ENCODE measurements at places on chromosomes 3 and 15.

DNA sequence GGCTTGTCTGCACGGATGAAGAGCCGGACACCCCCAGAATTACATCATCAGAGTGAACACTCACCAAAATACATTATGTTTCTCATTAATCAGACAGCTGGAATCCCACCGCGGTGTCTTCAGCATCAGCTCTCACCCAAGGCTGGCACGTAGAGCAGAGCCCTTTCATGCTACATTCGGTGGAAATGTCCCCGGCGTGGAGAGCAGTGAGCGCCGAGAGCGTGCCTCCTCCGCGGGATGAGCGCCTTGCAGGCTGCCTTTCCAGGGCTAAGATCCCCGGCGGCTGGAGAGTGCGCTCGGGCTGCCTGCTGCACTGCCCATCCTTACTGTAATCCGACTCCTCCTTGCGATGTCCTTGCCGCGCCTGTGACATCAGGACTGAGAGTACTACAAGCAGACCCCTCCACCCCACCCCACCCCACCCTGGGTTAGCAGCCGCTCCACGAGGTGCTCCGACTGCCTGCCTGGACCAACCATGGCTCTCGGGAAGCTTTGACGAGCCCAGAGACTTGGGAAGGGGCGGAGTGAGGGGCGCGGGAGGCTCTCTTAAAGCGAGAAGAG is at the start of gene ZNF385D:
TSS of gene ZNF385D (minus strand) at position 380 of the 561 bp plus-strand sequence. CDS start at position 86, 294 bp downstream.
- DNase-seq = no peak

DNA sequence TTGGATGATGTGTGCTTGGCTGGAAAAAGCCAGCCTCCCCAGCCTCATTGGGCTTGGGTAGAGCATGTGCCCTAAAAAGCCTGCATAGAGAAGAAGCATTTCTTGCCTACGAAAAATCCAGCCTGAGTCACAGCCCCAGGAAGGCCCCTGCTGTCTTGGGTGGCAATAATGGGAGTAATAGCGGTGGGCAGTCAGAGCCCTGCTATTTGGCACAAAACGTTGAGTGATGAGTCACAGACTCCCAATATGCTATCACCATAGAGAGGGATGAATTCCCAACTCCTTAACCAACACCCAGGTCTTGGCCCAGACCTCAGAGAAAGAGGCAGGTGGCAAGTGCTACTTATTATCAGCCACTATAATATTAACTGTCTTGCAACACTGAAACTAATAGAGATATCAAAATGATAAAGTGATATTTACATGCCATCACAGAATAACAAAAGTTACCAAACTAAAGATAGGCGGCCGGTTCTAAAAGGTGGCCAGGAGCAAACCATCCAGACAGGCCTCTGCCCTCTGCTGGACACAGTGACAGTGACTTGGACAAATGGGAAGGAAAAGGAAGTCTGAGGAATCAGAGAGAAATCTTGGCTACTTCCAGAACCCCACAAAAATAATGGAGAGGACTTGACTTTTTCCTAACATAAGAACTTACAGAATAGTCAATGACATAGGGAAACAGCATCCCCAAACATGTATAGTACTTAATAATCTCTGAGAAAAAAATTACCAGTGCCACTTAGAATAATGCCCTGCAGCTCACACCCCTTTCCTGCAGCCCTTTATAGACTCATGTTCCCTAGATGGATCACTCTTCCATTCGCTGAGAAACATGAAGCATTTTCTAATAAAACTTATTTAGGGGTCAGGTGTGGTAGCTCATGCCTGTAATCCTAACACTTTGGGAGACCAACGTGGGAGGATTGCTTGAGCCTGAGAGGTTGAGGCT is 51.9 kb upstream of the MUC13 start:
- peak; percentile 74 for DNase-seq

- no peak for DNase-seq
Observed at GRCh38 chr3:31550452-31551251, 17.9 kb downstream of the STT3B start.

DNA sequence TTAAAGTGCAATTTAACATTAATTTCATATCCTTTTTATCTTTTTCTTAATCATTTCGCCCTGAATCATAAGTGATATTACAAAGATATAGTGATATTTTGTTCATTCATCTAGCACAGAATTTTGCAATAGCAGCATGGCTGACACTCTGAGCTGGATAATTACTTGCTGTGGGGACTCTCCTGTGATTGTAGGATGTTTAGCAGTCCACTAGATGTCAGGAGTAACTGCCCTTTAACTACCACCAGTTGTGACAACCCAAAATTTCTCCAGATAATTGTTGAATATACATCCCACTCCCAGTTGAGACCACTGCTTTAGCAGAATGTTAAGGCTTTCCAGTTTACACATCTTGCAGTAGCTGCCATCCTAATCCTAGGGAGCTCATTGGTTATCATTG is 196.8 kb upstream of the MBNL1 start:
- peak; percentile 21 for DNase-seq

DNA sequence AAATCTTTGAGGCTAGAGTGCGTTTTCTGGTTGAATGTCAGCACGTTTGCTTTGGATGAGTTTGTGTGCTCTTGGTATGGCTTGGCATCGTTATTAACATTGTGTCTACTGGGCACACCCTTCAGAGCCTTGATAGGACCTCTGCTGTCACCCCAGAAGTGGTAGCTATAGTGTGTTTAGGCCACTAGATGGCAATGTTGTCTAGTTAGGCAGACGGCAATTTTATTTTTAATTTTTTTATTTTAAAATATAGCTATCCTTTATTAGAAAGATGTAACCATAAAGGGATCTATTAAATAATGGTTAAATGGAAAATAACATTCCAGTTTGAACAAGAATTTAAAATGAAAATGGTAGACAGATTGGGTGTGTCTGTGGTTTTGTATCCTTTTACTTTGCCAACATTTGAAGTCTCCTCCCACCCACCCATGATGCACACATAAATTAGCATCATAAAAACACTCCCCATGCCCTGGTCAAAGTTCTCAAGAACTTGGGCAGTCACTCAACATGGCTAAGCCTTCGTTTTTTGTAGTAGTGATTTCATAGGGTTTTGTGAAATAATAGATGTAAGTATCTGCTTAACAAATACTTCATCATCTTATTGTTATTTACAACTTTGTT is 200.7 kb downstream of the KCNH8 start:
- peak; percentile 2 for DNase-seq

DNA sequence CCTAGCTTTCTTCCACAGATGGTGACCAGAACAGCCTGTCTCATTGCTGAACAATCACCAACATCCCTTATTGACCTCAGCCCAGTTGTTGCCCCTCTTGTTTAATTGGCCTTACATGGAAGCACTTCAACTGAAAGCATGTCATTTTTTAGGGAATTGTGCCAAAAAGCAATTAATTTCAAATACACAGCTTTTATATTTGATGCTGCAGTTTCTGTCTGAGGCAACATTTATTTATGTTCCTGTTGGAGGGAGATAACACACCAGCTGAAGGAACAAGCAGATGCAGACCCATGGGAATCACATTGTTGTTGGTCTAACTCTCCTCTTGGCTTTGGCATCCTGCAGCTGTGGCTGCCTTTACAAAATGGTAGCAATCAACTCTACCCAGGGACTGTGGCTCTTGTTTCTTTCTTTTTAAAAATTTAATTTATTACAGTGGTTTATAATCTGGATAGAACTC is 498.1 kb upstream of the RGMA start:
- no peak for DNase-seq

DNA sequence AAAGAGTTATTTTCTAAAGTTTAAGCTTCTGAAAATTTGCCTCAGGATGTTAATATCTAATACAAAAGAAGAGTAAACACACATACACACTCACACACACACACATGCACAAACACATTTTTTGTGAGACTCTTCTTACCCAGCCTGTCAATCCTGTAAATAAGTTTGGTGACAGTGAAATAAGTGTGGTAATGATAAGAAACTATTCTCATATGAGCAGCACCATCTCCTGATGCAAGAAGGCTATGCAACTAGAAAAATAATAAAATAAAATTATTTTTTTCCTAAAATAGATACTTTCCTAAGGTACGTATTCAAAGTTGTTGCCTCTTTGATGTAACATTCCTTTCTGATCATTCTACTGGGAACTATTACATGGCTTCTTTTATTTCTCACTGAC is 155.1 kb downstream of the MECOM start:
- no peak for DNase-seq

GRCh38 chr3:184725176-184725719 is 13.4 kb upstream of the MAGEF1 start:
- no peak for DNase-seq

- DNase-seq = no peak
Observed at GRCh38 chr3:170563712-170564423, 22.0 kb downstream of the SLC7A14 start.

DNA sequence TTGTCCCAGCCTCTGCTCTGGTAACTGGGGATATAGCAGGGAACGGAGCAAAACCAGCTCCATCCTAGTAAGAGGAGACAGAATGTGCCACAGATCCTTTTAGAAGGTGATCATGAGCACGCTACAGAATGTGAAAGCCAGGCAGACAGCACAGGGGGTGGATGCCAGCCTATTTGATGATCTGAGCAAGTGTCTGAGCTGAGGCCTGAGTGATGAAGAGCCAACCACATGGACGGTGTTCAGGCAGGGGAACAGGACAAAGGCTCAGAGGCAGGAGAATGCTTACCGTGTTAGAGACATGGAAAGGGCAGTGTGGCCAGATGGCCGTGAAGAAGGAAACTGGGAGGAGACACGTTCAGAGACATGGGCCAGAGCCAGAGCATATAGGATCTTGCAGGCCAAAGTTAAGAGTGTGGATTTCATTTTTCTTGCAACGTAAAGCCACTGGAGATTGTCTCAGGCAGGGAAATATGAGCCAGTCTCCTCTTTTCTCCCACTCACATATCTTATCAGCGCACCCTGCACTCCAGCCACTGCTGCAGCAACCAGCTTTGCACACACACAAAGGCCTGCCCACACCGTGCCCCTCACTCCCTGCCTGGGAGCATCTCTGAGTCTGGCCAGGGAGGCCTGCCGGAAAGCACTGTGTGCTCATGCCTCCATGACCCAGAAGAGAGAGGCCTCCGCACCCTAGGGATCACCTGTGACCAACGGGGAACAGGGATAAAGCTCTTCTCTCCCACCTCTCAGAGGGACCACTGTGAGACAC is 20.1 kb downstream of the RAB43 start:
- no peak for DNase-seq

GRCh38 chr15:39589815-39590644 is 9.2 kb downstream of the THBS1 start:
- DNase-seq = no peak

GRCh38 chr3:190301591-190301990 is 20.7 kb downstream of the CLDN1 start:
- DNase-seq = no peak

DNA sequence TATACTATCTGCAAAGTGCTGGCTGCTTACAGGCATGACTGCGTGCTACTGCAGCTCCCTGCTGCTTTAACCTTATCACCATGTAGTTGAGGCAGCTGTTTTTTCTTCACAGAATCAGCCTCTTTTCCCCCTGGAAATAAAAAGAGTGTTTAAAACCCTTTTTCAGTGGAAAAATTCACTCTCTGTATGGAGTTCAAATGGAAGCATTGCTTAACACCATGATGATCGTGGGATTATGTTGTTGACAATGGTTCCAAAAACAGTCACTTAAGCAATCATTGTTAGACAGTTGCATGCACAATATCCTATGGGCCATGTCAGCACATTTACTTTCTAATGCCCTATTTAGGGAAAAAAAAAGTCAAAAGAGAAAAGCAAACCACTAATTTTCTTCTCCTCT is 536.4 kb downstream of the UNC13C start:
- DNase-seq = no peak

GRCh38 chr15:100515758-100516157 is 13.0 kb downstream of the CERS3 start:
- DNase-seq = no peak

- peak; percentile 70 for DNase-seq
Observed at GRCh38 chr15:62770752-62771151, 271.8 kb upstream of the TPM1 start.

DNA sequence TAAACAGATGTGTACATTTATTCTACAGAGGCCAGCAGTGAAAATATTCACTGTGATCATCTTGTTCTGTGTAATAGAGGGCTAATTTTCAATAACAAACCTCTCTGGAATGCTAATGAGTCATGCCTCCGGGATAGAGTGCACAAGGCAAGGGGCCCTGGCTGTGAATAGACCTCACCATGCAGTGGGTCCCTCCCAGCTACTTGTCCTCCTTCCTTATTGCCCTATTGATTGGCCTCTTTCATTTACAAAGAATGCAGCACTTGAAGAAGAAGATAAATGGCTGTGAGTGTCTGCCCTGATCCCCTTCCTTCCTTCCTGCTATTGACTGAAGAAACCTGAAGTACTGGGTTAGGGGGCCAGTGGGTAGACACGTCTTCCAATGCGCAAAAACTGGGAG is 436.3 kb downstream of the WDR72 start:
- DNase-seq = no peak

DNA sequence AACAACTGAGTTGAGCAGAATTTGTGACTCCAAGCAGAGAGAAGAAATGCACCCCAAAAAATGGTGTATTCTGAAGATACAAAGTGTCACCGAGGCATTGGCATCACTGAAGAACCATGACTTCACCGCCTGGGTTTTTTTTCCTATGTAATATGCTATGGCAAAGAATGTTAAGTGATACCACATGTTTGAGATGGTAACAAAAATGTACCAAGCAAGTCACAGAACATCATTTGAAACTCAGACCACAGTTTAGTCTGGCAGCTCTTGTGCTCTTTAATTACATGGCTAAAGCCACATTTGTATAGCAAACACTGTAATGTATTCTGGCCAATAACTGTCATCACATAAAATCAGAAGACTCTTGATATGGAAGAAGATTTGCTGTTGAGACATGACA is 323.5 kb downstream of the ULK4 start:
- no peak for DNase-seq

GRCh38 chr3:127389913-127390312 is 102.1 kb upstream of the PRR20G start:
- DNase-seq = no peak

- no peak for DNase-seq
Observed at GRCh38 chr3:86251781-86252180, 739.2 kb downstream of the VGLL3 start.

DNA sequence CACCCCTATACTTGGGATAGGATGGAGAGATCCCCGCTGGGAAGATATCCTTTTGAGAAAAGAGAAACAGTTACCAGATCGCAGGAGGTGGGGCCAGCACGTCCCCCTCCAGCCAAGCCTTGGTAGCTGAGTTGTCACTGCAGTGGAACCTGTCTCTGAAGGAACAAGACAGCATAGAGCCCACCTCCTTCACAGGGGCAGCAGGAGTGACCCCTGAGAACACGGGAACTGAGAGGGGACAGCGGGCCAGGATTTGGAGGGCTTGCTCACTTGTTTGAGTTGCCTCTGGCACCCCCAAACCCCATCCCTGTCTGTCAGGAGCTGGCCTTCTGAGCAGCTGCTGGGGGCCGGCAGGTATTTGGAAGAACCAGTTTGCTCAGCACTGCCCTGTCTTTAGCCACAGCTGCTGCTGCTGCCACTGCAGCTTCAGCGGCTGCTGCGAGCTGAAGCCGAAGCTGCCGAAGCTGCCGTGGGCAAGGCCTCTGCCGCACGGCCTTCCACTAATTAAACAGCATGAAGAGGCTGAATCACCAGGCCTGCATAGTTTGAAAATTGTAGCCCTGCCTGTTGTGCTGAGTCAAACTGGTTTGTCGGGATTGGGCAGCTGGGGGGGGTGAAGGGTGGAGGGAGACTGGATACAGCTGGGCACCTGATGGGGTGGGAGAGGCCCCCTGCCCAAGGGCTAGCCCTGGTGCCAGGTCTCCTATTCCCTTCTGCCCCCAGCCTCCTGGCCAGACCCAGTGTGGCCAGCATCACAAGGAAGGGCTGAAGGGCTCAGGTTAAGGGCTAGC is 4.0 kb downstream of the EPHB3 start:
- peak; percentile 78 for DNase-seq

- DNase-seq = no peak
Observed at GRCh38 chr15:35491999-35492398, 54.0 kb downstream of the DPH6 start.

Measured in amniotic stem cell (primary cell).